Activated naive CD8-positive, alpha-beta T cell treated with anti-CD3 and anti-CD28 coated beads for 36 hours (primary cell): ENCODE measurements at places on chromosomes 2 and 18.

- no peak for DNase-seq
Measured at GRCh38 chr18:55064760-55065159, 105.5 kb upstream of the CCDC68 start.

GRCh38 chr2:48332286-48332685, 197.7 kb upstream of the STON1 start:
- no peak for DNase-seq

GRCh38 chr2:216406826-216407225, 5.5 kb upstream of the SMARCAL1 start:
- DNase-seq = no peak

DNA sequence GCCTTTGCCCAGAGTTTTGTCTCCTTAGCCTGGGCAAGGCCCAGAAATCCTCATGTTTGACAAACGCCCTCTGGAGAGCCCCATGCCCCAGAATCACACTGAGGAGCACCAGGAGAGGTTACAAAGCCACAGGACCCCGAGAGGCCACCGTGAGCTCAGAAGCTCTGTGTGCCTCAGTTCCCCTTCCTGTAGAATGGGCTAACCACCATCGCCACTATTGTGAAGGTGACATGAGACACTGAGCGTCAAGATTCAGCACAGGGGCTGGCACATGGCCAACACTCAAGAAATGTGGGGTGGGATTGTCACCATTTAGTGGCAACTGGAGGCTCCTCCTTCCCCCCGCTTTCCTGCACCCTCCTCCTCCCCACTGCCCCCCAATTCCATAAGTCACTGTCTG, 1.2 kb upstream of the NMUR1 start:
- DNase-seq = no peak

DNA sequence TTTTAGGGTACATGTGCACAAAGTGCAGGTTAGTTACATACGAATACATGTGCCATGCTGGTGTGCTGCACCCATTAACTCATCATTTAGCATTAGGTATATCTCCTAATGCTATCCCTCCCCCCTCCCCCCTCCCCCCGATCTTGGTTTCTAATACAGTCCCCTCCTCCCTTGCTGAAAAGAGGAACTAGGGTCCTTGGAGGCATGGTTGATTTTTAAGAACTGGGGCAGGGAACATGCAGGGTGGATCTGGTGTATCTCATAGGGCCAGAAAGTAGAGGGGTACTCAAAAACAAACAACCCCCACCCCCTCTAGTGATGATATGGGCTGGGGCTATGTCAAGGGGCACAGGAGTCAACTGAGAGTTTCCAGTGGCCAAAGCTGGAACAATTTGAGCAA, 153.4 kb downstream of the UBR3 start:
- DNase-seq = no peak

- DNase-seq = no peak
Measured at GRCh38 chr18:6449213-6449612, 34.5 kb upstream of the L3MBTL4 start.

GRCh38 chr2:215751200-215751910, 262.0 kb downstream of the MREG start:
- no peak for DNase-seq

GRCh38 chr2:116057538-116057937, 1615.1 kb downstream of the DPP10 start:
- DNase-seq = no peak

GRCh38 chr2:201441409-201441808, 9.8 kb downstream of the TRAK2 start:
- DNase-seq = no peak

DNA sequence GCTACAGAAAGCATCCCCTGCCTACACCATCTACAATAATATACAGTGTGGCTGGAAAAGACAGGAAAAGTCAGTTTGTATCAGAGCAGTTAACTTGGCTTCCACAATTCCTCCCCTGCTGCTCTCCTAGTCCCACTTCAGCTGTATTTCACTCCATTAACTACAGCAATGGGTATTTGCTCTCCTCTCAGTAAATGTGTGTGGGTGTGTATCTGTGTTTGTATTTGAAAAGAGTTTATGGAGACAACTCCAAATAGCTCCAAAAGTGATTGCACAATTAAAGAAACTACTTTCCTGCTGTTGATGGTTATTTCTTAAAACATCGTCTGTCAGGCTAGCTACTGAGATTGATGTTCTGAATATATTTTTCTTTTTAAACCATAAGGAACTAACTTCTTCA, 333.7 kb upstream of the FIGN start:
- no peak for DNase-seq

DNA sequence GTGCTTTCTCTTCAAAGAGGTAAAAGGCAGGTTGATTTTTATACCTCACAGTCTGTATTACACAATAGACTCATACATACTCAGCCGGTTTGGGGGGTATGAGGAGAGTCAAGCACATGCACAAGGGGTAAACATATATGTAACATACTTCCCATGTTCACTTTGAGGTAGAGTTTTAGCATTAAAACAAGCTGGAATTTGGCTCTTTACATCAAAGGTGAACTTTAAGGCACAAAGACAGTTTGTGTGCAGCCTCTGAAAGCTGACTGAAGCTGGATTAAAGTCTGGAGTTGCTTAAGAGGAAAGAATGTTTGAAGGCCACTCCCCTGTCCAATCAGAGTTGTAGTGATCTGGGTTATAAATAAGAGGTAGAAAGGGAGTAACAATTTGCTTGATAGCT, 282.0 kb downstream of the DPP10 start:
- DNase-seq = no peak

GRCh38 chr2:111712940-111713515, 171.0 kb downstream of the ANAPC1 start:
- no peak for DNase-seq

DNA sequence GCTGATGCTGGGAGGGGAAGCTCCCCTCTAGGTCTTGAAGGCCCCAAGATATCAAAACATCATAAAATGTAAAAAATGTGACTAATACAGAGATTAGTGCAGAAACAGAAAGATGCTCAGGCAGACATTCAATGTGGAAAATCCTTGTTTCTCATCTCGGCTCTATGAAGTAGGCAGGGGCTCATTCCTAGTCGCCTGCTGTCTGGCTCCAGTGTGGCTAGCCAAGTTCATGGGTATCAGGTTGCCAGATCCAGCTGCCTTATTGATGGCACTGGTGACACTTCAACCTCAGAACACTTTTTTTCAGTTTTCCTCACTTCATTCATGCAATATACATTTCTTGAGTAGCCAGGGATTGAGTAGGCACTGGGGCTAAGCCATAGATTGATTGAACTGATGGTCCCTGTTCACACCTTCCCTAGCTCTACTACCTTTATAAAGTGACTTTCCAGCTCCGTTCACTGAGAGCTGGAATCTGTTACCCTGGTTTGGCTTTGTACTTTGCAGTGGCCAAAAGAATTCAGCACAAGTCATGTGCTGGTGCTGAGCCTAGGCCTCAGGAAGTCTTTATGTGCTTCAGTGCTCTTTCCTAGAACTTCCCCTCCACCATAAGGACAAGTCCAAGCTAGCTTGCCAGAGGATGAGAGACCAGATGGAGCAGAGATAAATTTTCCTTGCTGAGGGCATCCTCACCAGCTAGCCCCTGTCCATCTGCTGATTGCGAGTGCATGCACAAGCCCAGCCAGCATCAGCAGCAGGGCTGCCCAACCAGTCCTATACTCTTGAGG, 373.6 kb upstream of the ST6GAL2 start:
- no peak for DNase-seq

DNA sequence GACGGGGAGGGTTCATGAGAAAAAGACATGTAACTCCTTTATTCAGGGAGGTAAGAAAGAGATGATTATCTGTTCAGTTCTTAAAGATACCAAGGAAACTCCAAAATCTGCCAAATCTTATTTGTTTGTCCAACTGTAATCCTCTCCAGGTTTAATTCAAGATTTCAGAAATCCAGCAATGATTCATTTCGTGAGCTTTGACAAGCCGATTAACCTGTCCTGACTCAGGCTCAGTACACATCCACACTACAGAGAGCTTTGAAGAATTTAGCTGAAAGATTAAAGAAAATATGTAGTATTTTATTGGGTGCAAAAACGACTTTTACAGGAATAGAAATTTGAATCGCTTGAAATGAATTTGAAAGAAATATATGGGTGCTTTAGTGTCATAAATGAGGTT, 1.1 kb downstream of the SPAG16 start:
- no peak for DNase-seq

- no peak for DNase-seq
Measured at GRCh38 chr18:10322004-10322403, 132.4 kb upstream of the APCDD1 start.

DNA sequence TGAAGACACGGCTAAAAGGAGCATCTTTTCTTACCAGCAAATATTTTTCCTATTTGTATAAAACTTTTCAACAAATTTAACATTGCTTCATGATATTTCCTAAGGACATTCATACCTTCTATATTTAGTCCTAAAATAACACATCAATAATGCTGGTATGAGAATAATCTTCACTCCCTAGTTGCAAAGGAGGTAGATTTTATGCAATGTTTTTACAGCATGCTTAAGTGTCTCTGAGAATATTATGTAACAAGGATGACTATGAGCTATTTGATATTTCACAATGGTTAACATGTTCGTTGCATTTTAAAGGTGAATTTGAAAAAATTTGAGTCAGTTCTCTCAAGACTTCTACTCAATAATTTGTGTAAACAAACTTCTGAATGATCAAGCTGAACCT, 506.7 kb downstream of the NUP35 start:
- no peak for DNase-seq

DNA sequence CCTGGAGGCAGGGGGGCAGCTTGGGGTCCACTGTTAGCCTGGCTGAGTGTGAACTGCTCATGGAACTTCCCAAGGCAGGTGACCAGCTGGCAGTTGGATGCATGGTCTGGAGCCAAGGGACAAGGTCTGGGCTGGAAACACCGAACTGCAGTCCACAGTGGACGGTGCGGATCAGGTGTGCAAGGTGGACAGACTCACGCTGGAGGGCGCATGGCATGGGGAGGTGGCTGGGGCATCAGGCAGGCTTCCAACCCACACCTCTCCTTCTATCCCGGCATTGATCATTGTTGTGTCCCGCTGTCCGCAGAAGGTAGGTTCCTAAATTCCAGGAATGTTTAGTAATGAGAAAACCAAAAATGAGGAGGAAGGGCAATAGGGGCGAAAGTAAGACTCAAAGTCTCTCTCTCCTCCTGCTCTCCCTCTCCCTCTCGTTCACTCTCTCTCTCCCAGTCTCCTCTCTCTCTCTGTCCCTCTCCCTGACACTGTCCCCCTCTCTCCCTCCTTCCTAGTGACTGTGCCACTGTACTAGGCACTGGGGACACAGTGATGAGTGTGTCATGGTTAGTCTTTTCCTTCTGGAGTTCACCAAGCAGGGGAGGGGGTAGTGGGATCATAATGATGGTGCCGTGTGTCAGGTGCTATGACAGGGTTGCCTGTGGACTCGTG, 30.3 kb upstream of the LPIN1 start:
- DNase-seq = no peak

- DNase-seq = no peak
Measured at GRCh38 chr2:235603659-235604058, 109.8 kb downstream of the AGAP1 start.

DNA sequence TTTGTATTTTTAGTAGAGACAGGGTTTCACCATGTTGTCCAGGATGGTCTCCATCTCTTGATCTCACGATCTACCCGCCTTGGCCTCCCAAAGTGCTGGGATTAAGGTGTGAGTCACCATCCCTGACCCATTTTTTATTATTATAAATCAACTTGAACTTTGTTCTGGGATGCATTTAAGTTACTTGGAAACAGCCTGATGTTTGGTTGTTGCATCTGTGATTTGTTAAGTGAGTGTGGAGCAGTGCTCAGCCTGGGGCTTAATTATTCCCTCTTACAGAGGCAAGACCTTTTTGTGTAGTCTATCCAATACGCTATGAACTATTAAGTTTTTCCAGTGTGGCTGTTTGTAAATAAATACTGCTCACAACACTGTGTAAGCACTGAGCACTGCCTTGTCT, 32.6 kb downstream of the MTA3 start:
- no peak for DNase-seq

- no peak for DNase-seq
Measured at GRCh38 chr18:47585136-47585535, 333.7 kb upstream of the SKOR2 start.

GRCh38 chr2:179270689-179271088, 6.1 kb upstream of the SESTD1 start:
- no peak for DNase-seq

- no peak for DNase-seq
Measured at GRCh38 chr2:181660181-181660580, 3.3 kb upstream of the CERKL start.

GRCh38 chr2:16094811-16095210, 154.5 kb downstream of the MYCN start:
- no peak for DNase-seq

DNA sequence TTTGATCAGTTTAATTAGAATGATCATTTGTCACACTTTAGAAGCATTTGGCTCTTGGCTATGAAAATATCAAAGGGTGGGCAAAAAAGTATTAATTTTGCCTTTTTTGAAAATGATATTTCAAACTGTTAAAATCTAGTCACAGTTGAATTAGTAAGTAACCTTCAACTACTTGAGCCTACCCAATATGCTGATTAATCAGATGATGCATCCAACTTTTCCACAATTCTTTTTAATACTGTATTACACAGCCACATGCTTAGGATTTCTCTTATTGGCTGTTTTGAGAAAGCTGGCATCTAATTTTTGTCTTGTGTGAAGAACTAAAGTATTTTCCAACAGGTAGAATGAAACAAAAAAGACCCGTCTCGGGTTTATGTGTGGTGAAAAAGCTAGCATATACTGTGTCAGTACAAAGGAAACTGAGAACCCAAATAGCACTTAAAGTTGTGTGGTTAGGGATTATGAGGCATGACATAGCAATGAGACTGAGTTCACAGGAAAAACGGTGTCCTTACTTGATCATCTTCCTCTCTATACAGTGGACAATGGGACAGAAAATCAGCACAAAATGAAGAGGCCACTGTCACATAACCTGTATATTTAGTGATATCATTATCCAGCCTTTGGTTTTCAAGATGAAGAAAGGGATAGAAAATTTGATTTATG, 11.7 kb downstream of the OSBPL6 start:
- no peak for DNase-seq

GRCh38 chr2:1991126-1991525, 246.8 kb upstream of the PXDN start:
- no peak for DNase-seq

DNA sequence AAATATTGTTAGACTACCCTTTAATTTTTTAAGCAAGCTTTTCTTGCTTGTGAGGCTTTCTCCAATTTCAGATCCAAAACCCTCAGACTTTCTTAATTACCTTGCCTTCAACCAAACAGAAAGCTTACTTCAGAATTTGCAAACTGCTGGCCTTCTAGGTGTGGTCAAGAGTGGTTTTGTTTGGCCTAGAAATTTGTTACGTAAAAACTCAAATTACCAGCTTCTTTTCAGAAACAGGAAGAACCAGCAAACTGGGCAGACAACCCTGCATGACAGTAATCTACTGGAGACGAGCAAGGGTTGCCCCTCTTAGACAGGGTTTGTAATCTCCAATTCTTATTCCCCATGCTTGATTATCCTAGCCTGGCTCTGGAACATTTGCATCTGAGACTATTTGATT, 27.1 kb downstream of the SRBD1 start:
- DNase-seq = no peak

DNA sequence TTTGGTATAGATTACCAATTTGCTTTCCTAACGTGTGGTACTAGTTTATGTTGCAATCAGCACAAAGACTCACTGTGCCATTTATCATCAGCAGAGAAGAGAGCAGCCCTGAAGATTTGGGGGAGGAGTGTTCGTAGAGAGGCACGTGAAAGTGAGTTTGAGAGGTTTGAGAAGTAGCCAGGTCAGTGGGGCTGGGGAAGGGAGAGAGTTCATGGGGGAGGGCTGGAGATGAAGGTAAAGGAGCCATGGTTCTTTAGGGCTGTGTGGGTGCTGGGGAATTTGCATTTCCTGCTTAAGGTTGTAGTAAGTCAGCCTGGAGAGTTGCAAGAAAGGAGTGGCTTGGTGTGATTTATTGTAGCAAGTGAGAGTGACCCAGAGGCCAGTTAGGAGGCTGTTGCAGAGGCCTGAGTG, 172.1 kb downstream of the NEDD4L start:
- no peak for DNase-seq
